ENCODE measurements at places on chromosomes 7 and 10. TPM values are rescaled to one million over a fixed set of nuclear protein-coding genes. Genes with fewer than 3 reads are reported as not detected.

Gene OR13A1
- not detected for total RNA-seq

DNA sequence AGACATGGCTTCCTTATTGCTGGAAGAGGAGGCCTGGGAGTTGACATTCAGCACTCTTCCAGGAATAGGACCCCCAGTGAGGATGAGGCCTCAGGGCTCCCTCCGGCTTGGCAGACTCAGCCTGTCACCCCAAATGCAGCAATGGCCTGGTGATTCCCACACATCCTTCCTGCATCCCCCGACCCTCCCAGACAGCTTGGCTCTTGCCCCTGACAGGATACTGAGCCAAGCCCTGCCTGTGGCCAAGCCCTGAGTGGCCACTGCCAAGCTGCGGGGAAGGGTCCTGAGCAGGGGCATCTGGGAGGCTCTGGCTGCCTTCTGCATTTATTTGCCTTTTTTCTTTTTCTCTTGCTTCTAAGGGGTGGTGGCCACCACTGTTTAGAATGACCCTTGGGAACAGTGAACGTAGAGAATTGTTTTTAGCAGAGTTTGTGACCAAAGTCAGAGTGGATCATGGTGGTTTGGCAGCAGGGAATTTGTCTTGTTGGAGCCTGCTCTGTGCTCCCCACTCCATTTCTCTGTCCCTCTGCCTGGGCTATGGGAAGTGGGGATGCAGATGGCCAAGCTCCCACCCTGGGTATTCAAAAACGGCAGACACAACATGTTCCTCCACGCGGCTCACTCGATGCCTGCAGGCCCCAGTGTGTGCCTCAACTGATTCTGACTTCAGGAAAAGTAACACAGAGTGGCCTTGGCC is 4.3 kb downstream of the PGAM2 start:
- H3K27ac ChIP-seq: no peak overlapping the region
- peaks cover 52% of the 10 kb centered on the region for H3K36me3 ChIP-seq
- H3K4me3 ChIP-seq: no peak overlapping the region
- peaks cover 6% of the 10 kb centered on the region for H3K4me1 ChIP-seq
- H3K27me3 ChIP-seq: no peaks in the 10 kb centered on the region
- no peak for DNase-seq

DNA sequence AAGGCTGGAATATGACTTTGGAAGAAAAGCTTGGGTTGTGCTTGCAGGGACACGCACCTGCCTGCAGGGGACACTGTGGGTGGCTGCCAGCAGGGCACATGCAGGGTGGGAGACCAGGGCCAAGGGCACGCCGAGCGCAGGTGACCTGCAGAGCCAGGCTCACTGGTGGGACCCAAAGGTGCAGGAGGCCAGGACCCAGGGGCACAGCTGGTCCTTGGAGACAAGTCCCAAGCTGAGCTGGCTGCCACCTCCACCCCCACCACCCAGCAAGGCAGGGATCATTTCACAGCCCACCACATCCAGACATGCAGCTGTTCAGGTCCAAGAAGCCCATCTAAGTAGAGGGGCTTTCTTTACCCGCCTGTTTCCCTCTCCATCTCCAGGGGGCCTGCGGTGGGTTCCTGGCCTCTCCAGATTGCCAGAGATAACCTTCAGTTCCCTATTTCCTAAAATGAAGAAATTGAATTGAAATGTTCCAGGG is 13.8 kb upstream of the CLIP2 start:
- DNase-seq: no peak
- no peaks in the 10 kb centered on the region for H3K27me3 ChIP-seq
- H3K36me3 ChIP-seq: no peaks in the 10 kb centered on the region
- no peak overlapping the region for H3K27ac ChIP-seq

DNA sequence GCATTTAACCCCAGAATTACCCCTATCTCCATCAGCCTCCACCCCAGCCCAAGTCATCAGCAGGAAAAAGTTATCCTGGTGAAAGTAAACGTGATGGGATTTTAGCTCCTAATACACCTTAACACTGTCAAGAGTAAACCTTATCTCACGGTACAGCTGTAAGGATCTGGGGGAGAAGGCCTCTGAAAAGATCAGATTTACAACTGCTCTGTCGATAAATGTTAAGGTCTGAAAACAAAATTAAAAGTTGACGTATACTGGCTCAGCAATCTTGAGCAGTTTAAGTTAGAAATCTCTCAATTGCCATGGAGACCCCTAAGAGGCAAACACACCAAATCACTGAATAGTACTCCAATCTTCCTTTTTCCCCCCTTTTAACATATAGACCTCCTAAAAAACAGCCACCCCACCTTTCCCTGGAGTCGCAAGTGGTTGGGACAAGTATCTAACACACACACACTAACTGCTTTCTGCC is 6.1 kb downstream of the SKAP2 start:
- no peak overlapping the region for H3K27ac ChIP-seq
- H3K4me1 ChIP-seq: peaks cover 5% of the 10 kb centered on the region
- H3K36me3 ChIP-seq: no peaks in the 10 kb centered on the region
- H3K27me3 ChIP-seq: peaks cover 4% of the 10 kb centered on the region
